ENCODE measurements at places on chromosomes 1 and 21.

- no peak for DNase-seq
Observed at GRCh38 chr1:214581785-214582184, 21.2 kb upstream of the CENPF start.

DNA sequence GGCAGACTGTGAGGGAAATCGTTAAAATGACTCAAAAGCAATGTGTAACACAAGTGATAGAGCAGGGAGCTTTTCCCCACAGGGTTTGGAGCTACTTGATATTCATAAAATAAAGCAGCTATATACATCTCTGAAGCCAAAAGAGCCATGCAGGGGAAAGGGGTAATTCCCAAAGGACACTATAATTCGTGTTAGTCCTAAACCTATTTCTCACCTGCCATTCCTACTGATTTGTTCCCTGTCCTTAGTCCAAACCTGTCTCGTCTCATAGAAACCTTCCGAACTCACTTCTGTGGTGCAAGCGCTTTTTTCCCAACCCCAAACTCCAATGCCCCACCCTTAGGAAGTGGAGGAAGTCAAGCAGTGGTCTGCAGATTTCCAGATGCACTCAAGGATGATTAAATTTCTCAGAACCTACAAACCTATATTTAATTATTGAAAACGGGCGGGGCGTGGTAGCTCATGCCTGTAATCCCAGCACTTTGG is 946 bp upstream of the HNRNPR start:
- no peak for DNase-seq

- no peak for DNase-seq
Observed at GRCh38 chr1:172135978-172136610, 284.4 kb upstream of the C1orf105 start.

DNA sequence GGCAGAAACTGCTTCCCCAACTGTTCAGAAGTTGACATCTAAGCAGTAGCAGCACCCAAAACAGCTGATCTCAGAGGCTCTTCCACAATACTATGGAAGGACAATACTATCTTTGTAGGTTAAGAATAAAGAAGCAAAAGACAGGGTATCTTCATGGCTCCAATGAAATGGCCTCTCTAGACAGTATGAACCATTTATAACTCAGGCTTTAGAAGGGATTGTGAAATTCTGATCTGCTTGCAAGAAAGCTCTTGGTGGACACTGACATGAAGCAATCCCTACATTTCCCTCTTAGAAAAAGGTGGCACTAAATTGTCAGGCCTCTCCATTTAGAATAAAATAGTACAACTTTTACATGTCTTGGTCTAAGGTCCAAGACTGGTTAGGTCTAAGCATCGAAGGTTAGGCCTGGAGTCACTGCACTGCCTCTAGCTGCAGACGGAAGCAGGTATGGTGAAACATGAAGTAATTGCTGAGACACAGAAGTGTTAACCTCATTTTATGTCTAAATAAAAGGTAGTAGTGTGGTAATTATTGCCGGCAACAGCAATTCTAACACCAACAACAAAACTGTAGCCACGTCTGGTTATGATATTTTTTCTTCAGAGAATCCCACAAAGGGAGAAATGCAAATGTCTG is 50.6 kb upstream of the HP1BP3 start:
- DNase-seq, result no peak

GRCh38 chr1:46616277-46617107 is at the start of gene MOB3C:
Gene MOB3C (minus strand): TSS chr1:46616811. CDS start chr1:46613321, 3,490 bp downstream.
- peak; percentile 45 for DNase-seq

DNA sequence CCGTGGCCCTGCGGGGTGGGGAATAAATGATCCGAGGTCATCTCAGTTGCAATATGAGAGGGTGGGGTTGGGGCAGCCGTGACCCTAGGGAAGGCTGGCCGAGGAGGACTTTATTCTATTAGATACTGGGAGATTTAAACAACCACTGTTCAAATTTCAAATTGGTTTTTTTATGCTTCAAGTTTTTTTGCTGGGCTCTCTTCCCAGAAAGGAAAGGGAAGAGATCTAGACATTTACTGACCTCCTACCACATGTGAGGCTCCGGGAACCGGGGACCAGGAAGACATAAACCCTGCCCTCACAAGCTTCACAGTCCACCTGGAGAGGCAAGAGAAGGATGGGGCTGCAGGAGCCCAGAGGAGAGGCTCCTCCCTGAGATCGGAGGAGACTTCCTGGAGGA is 207.3 kb downstream of the FOXD2 start:
- DNase-seq, result no peak
